ENCODE measurements at places on chromosomes 4 and X. TPM values are rescaled to one million over a fixed set of nuclear protein-coding genes. Genes with fewer than 3 reads are reported as not detected.

Gene KLB
- polyA plus RNA-seq, result not detected

Gene GAGE12F
- not detected for polyA plus RNA-seq

Gene ARR3
- not detected for polyA plus RNA-seq

- no peak for DNase-seq
These were observed 6.0 kb downstream of the P2RY4 start for GRCh38 chrX:70254063-70254400.

DNA sequence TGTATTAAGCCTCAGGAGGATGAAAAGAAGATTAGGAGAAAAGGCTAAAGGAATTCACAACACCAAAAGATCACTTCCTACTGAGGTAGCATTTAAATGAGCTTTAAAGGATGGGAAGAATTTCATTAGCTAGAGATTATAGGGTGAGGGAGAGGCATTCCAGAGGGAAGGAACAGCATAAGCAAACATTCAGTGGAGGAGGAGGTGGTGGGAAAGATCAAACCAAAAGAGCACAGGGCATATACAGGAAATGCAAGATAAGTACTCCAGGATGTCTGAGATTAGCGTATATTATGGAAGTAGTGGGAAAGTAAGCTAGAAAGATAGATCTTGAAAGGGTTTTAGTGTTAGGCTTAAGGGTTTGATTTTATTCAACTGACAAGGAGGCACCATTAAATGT lies 84.8 kb downstream of the COL4A6 start:
- DNase-seq, result no peak

DNA sequence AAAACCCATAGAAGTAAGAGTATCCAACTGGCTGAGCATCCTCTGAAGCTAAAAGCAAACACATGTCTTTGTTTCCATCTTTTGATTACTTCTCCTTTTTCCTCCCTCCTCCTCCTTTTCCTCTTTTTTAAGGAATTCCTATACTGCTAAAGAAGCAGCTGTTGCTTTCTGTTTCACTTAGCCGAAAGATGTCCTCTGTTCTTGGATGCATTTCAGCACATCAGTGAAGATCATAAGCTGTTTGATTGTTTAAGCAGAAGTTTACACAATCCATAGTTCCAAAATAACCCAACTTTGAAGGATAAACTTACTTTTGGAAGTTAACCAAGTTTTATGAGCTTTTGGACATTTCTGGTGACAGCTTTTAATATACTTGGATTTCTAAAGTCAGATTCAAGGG lies 55.1 kb upstream of the TNIP3 start:
- no peak for DNase-seq
